ENCODE measurements at places on chromosomes 2 and 18.

GRCh38 chr2:208929139-208929864 is 494.5 kb upstream of the MAP2 start:
- no peak for DNase-seq

- DNase-seq, result no peak
Measured at GRCh38 chr2:2886922-2887321, 490.7 kb downstream of the EIPR1 start.

- DNase-seq, result peak; percentile 30
Measured at GRCh38 chr2:160606341-160606740, 112.7 kb upstream of the RBMS1 start.

- DNase-seq, result peak; percentile 54
Measured at GRCh38 chr2:33785201-33786106, 186.4 kb upstream of the FAM98A start.

DNA sequence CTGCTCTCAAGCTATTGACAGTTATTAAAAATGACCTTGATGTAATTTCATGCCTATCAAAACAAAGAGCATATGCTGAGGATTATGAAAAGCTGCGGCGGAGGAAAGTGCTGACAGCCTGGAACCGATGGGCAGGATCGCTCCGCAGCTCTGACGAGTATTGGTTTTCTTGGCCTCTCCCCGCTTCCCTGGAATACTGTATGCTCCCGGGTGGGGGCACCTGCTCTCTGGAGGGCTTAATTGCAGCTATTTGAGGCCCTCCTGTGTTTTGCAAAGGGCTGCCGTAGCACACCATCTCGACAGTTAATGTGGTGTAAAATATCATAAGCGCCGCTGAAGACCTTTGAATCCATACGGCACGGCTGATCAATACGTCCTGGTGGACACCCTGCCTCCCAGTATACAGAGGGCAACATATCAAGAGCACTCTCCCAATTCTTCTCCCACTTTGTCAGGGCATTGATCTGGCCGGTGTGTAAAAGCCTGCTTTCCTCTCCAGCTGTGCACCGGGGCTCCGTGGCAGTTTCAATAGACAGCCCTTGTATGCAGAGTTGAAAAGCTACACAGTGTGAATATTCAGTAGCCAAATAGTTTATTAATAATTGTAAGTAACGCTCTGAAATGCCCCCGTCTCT is 662.4 kb downstream of the GALR1 start:
- DNase-seq, result no peak

DNA sequence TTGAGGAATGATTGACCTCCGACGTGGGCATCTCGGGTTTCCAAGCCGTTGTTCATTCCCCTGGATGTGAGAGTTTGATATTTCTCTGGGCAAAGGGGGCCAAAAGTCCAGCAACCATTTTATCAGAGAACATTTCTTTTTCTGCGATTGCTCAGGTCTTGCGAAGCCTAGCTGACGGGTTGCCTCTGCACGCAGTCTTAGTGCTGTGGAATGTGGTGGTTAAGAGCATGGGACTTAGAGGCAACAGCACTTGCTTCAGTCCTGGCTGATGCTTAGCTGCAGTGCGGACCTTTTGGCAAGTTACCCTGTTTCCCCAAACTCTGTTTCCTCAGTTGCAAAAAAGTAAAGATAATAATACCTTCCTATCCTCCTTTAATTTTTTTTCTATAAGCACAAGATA is 45.0 kb downstream of the FAP start:
- DNase-seq, result peak; percentile 25

- peak; percentile 41 for DNase-seq
Measured at GRCh38 chr2:168169097-168169745, 78.2 kb downstream of the STK39 start.

DNA sequence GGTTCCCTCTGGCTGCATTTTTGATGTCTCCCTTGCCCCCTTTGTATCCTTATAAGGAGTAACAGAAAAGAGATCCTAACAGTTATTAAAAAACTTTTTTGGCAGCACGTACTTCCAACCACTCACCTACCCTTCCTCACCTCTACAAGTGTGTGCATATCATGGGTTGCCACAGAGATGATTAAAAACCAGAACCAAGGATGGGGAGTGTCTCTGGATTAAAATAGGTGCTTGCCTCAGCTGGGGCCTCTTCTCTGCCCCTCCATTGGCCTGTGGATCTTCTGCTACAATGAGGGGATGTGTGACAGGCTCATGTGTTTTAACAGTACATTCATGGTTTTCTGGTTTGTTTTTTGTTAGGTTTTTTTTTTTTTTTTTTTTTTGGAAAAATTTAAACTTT is 160.8 kb downstream of the FHOD3 start:
- no peak for DNase-seq

GRCh38 chr2:73821669-73822068 is 7.1 kb upstream of the STAMBP start:
- DNase-seq, result no peak

All from EH (cell line).